Memory B cell (primary cell): ENCODE measurements at places on chromosomes 12 and 14.

GRCh38 chr12:87086118-87086891, 830.1 kb upstream of the MGAT4C start:
- DNase-seq = no peak

DNA sequence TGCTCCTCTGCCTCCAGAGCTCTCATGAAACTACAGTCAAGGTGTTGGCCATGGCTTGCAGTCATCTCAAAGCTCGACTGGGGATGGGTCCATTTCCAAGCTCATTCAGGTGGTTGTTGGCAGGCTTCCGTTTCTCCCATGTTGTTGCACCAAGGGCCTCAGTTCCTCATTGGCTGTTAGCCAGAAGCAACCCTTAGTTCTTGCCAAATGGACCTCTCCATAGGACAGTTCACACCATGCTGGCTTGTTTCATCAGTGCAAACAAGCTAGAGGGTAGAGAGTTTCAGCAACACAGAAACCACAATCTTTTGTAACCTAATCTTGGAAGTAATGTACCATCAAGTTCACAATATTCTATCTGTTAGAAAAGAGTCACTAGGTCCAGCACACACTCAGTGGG, 22.7 kb upstream of the PPM1A start:
- DNase-seq = no peak

DNA sequence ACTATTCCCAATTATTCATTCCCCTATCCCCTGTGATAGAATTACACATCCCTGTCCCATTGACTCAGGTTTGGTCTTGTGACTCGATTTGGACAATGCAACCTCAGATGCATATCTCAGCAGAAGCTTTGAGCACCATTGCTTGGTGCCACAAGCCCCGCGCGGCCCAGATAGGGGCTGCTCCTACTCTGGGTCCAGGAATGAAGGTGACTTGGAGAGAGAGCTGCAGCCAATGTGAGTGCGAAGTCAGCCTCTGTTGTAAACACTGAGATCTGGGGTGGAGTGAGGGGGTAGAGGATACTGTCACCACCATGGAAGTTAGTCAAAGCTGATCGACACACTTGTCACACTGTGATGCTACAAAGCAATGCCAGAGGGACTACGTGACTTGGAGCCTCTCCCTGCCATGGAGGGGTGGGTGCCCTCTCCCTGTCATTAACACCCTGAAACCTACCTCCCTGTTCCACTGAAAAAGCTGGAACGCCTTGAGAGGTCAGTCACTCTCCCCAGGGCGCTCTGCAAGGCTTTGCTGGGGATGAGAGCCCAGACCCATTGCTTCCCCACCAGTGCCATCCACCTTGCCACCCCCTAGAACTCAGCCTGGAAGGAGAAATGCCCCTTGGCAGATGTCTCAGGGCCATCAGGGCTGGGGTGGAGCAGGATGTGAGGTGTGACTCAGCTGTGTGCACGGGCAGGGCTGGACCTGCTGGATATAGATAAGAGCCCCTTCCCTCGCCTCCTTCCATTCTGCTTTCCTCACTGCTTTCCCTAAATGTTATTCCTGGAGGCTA, 6.6 kb upstream of the PLEK2 start:
- no peak for DNase-seq

- DNase-seq = no peak
These were observed 737.1 kb upstream of the FLRT2 start for GRCh38 chr14:84792722-84793410.

- DNase-seq = no peak
These were observed 7.4 kb upstream of the MYH7 start for GRCh38 chr14:23442721-23443356.

GRCh38 chr14:95935228-95935822, 58.7 kb downstream of the TUNAR start:
- DNase-seq = no peak
